ENCODE measurements at places on chromosomes 2 and 18.

- no peak for DNase-seq
Observed at GRCh38 chr2:75680402-75680801, 30.3 kb downstream of the GCFC2 start.

GRCh38 chr2:207416900-207417299 is 112.9 kb upstream of the CREB1 start:
- no peak for DNase-seq

- DNase-seq: no peak
Observed at GRCh38 chr2:216257089-216257488, 115.2 kb downstream of the MARCHF4 start.

DNA sequence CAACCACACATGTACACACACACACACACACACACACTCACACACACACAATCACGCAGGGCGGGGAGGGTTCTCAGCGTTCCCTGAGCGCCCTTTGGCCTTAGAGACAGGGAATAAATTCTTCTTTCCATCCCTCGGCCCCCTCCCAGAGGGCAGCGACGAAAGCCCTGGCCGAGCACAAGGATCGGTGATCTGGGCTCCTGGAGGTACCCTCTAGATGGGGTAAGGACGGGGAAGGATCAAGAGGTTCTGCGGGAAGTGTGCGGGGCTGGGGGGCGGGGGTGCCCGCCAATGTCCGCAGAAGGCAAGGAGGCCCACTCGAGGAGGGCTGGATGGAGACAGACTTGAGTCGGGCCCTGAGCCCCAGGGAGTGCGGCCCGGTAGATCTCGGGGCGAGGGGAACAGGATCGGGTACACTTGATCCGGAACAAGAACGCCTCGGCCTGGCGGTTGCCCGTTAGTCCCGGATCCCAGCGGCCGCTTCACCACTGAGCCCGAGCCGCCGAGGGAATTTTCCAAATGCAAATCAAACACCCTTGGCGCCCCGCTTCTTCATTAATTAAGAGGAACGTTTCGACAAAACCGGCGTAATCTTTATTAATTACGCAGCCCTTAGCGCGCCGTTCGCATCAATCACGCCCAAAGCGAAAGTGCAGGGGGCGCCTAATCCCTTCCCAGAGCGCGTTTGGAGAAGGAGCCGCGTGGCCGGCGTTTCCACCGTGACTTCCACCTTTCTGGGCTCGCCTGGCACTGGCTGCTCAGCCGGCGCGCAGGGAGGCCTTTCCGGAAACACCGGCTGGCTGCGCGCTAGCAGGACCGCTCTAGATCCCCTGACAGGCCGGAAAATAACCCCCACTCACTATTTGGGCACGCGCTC is 7.0 kb upstream of the PAX3 start:
- no peak for DNase-seq

DNA sequence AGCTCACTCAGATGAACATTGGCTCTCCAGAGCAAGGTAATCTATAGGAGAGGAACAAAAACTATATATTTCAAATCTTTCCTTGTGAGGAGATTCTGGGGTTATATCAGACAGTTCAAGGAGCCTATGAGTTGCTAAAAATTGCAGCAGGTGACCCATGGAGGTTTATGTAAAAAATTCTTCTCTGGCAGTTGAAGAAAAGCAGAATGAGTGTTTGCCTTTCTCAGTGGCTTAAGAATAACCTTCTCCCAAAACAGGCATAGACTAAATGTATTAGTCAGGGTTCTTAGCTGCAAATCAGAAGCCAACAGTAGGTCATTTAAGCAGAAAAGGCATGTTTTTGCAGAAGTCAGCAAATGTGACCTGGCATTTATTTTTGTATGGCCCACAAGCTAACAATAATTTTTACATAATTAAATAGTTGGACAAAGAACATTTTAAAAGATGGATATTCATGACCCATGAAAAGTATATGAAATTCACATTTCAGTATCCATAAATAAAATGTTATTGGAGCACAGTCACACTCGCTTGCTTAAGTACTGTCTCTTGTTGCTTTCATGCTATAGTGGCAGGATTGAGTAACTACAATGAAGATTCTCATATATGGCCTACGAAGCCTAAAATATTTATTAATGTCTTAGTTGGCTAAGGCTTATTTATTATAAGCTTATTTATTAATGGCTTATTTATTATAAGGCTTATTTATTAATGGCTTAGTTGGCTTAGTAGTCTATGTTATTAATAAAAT is 93.4 kb upstream of the TLK1 start:
- DNase-seq: no peak

Measured in stromal cell of bone marrow (primary cell).